ENCODE measurements at places on chromosomes 13 and 19.

GRCh38 chr19:38061294-38061693, 154.3 kb downstream of the SIPA1L3 start:
- DNase-seq = no peak

- DNase-seq = no peak
Observed at GRCh38 chr13:94415500-94416237, 63.8 kb downstream of the DCT start.

DNA sequence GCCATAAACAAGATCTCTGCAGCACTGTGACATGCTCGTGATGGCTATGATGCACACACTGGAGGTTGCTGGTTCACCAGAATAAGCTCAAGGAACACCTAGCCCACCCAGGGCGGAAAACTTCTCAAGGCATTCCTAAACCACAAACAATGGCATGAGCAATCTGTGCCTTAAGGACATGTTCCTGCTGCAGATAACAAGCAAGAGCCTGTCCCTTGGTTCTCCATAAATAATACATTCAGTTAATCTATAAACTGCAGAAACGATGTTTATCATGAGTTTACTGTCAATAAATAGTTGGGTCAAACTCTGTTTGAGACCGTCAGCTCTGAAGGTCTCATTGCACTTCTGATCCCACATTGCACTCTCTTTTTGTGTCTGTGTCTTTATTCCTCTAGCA, 18.6 kb upstream of the ZNF266 start:
- DNase-seq = no peak

DNA sequence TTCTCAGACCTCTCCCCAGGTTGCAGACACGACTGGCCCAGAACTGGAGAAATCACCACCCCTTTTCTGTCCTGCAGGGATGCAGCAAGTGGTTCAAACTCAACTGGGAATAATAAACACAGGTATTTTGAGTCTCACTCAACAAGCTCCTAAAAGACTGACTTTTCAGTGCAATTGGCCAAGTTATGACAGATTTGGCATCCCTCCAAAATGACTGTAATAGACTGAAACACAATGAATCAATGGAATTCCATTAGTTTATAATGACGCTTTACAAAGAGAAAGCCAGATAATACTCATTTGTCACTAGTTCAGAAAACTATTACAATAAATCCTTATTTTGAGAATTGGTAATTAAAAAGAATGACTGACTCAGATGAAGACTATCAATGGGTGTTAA, 38.1 kb downstream of the MIPEP start:
- DNase-seq = no peak

DNA sequence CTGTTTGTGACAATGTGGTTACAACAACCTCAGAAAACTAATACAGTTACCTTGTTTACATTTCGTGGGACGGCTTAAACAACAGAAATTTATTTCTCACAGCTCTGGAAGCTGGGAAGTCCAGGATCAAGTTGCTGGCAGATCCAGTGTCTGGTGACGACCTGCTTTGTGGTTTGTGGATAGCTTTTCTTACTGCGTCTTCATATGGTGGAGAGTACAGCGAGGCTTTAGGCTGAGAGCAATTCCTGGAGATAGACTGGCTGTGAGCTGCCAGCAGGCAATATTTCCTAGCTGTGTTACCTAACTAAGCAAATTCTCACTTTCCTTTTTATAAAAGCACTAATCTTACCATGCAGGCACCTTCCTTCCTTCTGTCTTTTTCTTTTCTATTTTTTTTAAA, 1203.5 kb upstream of the PRR20A start:
- DNase-seq = no peak

DNA sequence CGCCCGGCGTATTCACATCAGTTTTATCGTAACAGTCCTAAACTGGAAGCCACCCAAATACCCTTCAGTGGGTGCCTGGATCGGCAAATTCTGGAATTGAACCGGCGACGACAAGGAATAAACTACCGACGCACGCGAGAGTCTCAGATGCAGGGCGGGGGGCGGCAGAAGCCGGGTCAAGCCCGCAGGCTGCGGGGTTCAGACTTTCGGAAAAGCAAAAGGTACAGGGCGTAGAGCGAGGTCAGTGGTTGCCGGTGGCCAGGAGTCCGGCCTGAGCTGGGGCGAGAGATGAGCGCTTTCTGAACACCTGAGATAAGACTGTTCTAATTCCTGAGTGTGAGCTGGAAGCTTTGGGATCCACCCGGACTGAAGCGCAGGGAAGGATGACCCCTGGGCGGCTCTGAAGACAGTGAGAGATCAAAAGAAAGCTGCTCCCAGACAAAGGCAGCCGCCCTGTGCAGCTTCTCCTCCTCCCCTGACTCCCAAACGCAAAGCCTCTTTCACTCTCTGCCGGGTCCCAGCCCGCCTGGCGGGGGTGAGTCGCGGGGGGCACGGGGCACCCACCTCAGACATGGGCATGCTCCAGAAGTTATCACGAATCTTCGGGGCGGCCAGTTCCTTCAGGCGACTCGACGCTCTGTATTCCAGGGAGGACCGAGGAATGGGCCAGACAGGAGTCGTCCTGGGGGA, 26.2 kb upstream of the MIER2 start:
- no peak for DNase-seq

All from stimulated activated CD4-positive, alpha-beta T cell treated with anti-CD3 and anti-CD28 coated beads, Interleukin-2, amount 100 ng/mL, for 24 hours (primary cell).